ENCODE measurements at places on chromosomes 5 and 9. TPM values are rescaled to one million over a fixed set of nuclear protein-coding genes. Genes with fewer than 3 reads are reported as not detected.

The NUTM2G gene
- not detected for total RNA-seq

The INSL4 gene
- total RNA-seq = not detected

The EQTN gene
- total RNA-seq = not detected

The ELP1 gene
- total RNA-seq = 21.4 TPM

The OLFM1 gene
- total RNA-seq = 10.0 TPM

DNA sequence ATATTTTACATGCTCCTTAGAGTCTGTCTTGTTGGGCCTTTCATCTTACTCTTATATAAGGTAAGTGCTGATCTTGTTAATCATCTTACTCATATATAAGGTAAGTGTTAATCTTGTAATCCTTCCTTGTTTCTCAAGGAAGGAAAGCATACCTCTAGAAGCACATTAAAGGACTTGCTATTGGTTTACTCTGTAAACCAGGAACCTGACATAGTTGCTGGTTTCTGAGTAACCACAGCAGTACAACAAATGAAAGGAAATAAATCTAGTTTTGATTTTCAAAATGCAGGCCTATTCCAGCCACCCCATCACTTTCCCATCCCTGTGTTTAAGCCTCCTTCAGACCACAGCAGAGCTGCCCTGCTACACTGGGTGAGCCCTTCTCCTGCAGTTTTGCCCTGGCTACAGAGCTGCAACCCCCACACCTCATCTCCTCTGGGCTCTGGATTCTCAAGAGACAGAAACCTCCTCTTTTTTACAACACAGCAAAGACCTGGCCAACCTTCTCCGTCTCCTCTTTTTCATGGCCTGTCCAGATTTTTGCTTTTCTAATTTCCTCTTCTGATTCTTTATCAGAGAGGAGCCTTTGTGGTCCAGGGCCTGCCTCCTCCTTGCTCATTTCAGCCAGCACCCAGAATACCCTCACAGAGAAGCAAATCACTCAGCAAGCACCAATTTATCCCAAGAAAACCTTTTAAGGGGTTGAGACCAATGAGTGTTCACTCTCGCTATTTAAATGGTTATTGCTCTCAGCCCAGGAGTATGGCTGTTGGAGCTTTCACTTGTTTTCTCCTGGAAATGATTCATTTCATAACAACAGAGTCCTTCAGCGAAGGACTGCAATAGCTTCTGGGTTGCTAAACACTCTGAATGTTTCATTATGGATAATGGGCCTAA is 103.2 kb downstream of the FSTL4 start:
- no peak for DNase-seq

- no peak for DNase-seq
Measured at GRCh38 chr5:37803487-37803886, 36.4 kb downstream of the GDNF start.

GRCh38 chr5:7970816-7971215 is 101.9 kb downstream of the MTRR start:
- DNase-seq = no peak

DNA sequence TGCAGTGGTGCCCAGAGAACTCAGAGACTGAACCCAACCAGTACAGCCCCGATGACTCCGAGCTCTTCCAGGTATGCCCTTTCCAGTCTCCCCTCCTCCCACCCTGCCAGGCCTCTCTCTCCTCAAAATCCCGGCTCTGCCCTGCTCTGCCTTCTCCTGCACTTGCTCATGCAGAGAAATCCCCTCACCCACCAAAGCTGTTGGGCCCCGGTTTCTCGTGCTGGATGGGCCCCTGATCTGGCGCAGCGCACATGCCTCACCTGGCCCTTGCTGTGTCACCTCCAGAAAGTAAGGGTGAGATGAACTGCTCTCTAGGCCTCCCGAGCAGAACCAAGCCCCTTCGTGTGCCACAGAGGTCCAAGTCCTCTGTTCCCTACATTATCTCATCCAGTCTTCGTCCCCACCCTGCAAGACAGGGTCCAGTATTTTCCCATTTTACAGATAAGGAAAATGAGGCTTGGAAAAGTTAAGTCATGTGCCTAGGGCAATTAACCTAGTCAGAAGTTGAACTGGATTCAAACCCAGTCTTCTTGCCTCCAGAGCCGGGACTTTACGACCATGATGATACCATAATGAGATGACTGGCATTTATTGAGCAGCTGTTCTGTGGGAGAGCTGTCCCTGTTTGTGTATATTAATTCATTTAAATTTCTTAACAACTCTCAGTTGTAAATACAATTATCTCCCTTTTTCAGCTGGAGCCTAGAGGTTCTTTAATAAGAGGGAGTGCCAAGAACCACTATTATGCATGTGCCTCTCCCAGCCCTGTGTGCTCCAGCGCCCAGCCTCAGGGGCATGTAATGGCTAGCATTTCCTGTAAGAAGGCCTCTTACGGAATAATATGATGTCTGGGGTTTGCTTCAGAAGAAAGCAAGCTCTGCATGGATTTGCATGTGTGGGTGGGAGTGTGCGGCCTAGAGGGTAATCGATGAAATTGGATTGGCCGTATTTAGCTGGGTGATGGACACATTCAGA is 90.7 kb downstream of the PPARGC1B start:
- DNase-seq = no peak

- no peak for DNase-seq
Measured at GRCh38 chr9:131577005-131578000, 32.0 kb downstream of the PRRT1B start.

GRCh38 chr9:126695701-126696400 is 82.1 kb downstream of the LMX1B start:
- no peak for DNase-seq

- no peak for DNase-seq
Measured at GRCh38 chr9:16029796-16030363, 477.0 kb downstream of the CCDC171 start.

DNA sequence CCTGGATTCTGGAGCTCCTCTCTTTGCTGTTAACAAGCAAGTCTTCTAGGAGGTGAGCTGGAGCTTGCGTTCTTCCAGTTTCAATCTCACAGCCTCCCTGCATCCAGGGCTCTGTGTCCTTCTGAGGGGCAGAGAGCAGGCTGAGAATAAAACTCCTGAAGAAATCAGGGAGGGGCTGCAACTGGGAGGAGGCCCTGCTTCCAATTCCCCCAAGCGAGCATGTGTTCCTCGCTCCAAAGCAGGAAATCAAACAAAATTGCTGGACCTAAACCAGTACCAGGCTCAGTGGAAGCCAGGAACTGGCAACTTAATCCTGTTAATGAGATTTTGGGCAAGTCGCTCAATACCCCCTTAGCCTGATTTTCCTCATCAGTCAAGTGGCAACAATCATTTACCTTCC is 181.8 kb downstream of the ASTN2 start:
- DNase-seq = no peak

DNA sequence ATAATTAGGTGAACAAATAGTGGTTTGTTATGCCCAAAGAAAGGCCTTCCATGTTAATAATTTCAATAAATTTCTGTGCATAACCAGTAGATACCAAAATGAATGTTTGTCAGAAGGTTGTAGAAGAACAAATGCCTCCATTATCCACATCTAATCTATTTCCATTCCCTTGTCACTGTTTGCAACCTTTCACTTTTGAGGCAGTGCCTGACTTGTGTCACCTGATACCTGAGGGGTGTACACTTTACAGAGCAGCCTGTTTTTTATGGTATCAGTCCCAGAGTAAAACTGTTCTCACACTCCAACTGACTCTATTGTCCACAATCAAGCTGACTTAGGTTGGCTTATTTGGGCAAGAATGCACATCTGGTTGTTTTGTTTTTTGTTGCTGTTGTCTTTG is 40.1 kb downstream of the FREM1 start:
- no peak for DNase-seq

- peak; percentile 42 for DNase-seq
Measured at GRCh38 chr5:16934123-16934522, 2.0 kb downstream of the MYO10 start.

- peak; percentile 72 for DNase-seq
Measured at GRCh38 chr9:84697509-84698114, 28.1 kb downstream of the NTRK2 start.

GRCh38 chr5:80067016-80067415 is 31.9 kb downstream of the THBS4 start:
- DNase-seq = no peak
